ENCODE measurements at places on chromosomes 13 and 19. TPM values are rescaled to one million over a fixed set of nuclear protein-coding genes. Genes with fewer than 3 reads are reported as not detected.

DNA sequence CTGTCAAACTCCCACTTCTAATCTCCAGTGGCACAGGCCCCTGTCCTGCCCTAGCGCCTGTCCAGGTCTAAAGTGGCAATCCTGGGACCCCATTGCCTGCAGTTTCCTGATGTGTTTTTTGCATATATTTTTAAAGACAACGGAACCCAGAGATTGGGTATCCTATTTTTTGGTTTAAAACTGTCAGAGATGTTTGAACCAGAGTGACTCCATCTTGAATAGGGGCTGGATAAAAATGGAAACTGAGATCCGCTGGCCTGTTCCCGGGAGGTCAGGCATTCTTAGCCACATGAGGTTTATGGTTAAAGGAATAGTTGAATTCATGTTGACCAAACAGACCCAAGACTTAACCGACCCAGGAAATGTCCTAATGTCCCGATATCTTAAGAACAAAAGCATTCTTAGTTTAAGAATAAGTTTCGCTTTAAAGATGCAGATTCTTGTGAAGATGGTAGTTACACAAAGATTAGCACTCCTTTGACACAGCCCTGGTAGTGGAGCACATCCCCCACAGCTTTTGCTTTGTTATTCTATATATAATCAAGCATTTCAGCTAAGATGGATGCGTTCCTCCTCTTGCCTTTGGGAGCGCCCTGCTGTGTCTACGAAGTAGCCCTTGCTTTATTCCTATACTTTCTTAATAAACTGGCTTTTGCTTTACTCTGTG lies 332.1 kb downstream of the UQCRFS1 start:
- no peak for DNase-seq

- no peak for DNase-seq
Measured at GRCh38 chr13:21011378-21011777, 50.0 kb downstream of the LATS2 start.

GRCh38 chr13:78569029-78569428 lies 34.3 kb downstream of the POU4F1 start:
- DNase-seq = no peak

- DNase-seq = no peak
Measured at GRCh38 chr13:107716241-107716640, 499.1 kb downstream of the LIG4 start.

DNA sequence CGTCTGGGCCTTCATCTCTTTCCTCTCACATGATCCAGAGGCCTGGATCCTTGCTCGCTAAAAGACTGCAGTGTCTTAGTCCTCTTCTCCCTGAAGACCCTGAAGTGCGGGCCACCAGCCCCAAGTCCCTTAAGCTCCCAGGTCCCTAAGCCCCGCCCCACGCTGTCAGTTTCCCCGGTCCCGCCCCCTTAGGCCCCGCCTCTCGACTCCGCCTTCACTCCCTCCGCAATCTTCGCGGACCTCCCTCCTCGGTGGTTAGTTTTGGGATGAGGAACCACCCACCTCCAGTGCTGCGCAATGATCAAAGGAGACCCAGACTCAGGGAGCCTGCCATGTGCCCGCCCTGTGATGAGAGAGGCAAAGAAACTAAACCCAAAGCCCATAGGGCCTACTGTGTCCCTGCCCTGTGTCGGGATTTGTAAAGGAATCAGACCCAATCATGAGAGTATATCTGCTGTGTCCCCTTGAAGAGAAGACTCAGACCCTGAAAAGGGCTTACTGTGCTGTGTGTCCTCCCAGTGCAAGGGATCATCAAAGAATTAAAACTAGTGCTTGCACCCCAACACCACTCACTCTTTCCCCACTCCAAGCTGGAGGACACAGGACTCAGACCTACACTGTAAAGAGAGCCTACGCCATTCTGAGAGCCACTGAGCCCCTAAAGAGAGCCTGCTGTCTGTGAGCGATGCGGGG lies 3.0 kb upstream of the COX6B1 start:
- peak; percentile 77 for DNase-seq

DNA sequence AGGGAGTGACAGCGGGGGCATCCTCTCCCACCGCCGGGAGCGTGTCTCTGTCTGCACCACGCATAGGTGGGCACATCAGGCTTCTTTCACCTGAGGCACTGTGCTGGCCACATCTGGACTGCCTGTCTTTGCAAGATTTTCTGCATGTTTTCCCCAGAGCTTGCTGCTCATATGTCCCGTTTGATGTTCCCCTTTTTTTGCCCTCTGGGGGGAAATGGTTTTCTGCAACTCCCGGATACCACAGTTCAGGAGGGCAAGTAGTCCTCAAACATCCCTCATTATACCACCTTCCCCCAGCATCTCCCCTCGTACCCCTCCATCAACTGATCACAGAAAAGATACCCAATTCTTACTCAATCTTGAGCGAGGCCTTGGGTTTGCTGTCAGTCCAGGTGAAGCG lies 168.0 kb downstream of the PAN3 start:
- no peak for DNase-seq

GRCh38 chr13:69769608-69770007 lies 338.0 kb upstream of the ATXN8OS start:
- no peak for DNase-seq

- peak; percentile 72 for DNase-seq
Measured at GRCh38 chr13:75196147-75196837, 285.7 kb downstream of the TBC1D4 start.

GRCh38 chr13:93328943-93329342 lies 102.3 kb downstream of the GPC6 start:
- no peak for DNase-seq

Gene HSPB6
- 25.1 TPM for polyA plus RNA-seq

Gene APBA3
- 36.8 TPM for polyA plus RNA-seq

Gene ANKRD24
- 6.2 TPM for polyA plus RNA-seq

Measured in brain (organoid and tissue), 16 donors.